ENCODE measurements at places on chromosomes 2 and 18.

DNA sequence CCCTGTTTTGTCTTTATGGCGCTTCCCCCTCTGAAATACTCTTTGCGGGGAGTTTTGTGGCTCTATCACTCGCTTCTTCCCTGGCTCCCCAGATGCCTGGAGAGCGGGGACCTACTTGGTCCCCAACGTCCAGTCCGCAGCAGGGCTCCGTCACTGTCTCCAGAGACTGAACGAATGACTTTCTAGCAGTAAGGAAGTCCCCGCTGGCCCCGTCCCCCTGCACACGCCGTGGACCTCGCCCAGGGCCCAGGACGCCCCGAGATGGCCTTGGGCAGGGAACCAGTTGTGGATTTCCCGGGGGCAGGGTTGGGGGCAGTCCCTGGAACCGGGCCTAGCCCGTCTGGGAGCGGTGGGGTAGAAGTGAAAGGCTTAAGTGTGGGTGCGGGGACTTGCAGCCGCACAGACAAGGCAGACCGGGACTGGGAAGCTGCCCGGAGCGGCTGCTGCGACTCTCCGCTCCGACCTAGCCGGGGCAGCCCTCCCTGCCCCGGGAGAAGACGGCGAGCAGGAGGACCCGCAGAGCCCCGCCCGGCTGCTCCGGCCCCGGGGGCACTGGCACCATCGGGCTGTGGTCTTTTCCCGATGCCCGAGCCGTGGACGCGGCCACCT, 821 bp upstream of the EPHA4 start:
- DNase-seq = peak; percentile 78

DNA sequence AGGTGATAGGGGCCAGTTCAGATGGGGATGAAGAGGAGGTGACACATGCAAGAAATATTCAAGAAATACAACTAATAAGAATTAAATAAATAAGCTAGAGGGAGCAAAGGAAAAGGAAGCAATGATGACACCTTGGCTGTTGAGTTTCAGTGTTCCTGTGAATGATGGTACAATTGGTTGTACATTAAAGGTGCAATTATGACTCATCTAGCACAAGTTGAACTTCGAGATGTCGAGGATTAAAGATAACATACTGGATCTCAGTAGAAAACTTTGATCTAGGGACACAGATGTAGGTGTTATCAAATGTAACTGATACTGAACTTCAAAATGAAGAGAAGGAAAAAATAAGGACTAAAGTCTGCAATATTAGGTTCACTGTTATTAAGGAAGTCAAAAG, 760.6 kb upstream of the CHAC2 start:
- DNase-seq = no peak

- DNase-seq = no peak
Measured at GRCh38 chr2:34656632-34657031, 1057.5 kb upstream of the FAM98A start.

- DNase-seq = no peak
Measured at GRCh38 chr2:47564129-47564528, 161.2 kb downstream of the MSH2 start.

GRCh38 chr2:46657042-46657504, 177.7 kb downstream of the TMEM247 start:
- DNase-seq = peak; percentile 81

GRCh38 chr2:8966123-8966908, 37.2 kb downstream of the MBOAT2 start:
- DNase-seq = no peak

GRCh38 chr2:72031346-72032110, 116.1 kb downstream of the CYP26B1 start:
- DNase-seq = no peak

GRCh38 chr2:120604767-120605166, 130.9 kb upstream of the GLI2 start:
- no peak for DNase-seq

GRCh38 chr2:134406736-134407135, 152.9 kb downstream of the MGAT5 start:
- DNase-seq = no peak

DNA sequence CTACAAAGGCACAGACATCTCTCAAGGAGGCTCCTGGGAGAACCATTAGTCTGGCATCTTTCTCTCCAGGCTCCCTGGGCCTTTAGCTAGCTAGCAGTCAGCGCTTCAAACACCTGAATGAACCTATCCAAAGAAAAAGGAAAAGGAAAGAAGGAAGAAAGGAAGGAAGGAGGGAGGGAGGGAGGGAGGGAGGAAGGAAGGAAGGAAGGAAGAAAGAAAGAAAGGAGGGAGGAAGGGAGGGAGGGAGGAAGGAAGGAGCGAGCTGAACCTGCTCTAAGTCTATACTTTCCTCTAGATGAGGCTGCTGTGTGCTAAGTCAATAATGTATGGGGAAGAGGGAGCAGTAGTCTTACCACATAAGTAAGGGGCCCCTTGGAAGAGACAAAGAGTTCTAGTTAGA, 5.1 kb upstream of the BCL11A start:
- no peak for DNase-seq

DNA sequence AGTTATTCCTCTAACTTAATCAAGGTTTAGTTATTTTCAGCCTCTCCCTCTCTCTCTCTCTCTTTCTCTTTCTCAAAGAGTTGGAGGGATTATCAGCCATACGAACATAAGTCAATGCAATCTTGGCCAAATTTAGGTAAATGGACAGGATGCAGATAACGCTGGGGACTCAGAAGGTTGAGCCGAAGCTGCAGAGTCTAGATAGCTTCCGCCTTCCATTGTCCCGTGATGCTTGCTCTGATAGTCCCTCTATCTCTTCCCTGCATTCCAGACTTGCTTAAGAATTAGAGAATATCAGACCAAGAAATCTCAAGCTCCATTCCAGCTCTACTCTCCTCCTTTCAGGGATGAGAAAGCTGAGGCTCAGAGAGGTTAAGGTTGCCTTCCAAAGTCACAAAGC, 502.8 kb upstream of the TNP1 start:
- no peak for DNase-seq

DNA sequence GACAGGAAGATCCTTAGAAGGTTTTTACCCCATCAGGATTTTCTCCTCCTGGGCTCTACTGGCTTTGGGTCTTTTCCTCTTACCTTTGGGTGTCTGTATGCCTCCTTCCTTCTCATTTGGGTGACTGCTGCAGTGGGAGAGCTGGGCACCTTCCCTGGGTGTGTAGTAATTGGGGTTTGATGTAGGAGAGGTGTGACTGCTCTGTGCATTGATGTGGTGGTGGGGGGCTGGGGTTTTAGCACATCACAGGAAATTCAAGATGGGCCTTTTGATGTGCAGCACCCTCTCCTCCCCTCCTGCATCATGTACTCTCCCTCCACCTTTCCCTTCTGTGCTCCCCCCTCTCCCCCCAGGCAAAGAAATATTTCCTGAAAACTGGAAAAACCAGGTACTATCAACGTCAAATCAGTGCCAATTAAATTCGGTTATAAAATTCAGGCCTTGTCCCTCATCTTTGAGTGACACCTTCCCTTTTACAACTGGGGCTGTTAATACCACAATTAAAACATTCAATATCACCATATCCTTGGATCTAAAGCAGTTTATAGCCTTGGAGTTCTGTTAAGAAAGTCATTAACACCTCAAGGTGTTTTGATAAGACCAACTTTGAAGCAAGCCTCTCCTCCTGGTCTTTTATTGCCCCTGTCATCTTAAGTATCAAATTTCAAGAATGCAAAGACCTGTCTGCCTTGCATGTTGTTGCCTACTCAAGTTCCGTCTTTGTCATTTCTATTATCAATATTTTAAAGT, 23.3 kb downstream of the EDAR start:
- DNase-seq = no peak

- DNase-seq = no peak
Measured at GRCh38 chr2:191845876-191846514, 893 bp downstream of the CAVIN2 start.

- DNase-seq = no peak
Measured at GRCh38 chr2:60480089-60480773, 73.2 kb downstream of the BCL11A start.

- DNase-seq = no peak
Measured at GRCh38 chr2:205908212-205909183, 177.5 kb downstream of the INO80D start.

DNA sequence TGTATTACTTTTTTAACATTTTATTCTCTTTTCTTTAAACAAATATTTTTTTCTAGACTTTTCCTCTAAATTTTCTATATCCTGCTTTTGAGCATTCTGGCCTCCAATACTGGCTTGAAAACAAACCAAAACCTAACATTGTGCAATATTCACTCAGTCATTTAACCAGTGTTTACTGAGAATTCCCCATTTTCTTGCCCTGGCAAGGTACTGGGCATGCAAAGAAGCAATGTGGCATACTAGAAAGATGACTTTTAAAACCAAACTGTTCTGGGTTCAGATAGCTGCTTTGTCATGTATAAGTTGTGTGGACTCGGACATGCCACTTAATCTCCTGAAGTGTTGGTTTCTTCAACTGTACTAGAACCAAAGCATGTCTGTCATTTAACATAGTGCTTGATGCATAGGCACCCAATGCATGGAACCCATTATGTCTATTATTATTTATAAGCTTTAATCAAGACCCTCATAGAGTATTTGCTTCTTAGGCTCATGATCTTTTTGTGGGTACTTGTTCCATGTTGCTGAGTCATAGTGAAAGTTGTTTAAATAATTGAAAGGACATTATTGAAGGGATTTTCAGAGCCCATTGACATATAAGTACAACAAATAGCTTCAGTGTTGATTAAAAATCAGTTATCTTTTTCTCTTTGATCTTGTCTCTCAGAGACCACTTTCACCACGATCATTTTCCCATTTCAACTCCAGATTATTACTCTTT, 185.4 kb upstream of the OSR1 start:
- no peak for DNase-seq

GRCh38 chr18:67192535-67192934, 324.0 kb downstream of the DSEL start:
- DNase-seq = no peak

- DNase-seq = no peak
Measured at GRCh38 chr18:24443870-24444269, 16.6 kb upstream of the HRH4 start.

DNA sequence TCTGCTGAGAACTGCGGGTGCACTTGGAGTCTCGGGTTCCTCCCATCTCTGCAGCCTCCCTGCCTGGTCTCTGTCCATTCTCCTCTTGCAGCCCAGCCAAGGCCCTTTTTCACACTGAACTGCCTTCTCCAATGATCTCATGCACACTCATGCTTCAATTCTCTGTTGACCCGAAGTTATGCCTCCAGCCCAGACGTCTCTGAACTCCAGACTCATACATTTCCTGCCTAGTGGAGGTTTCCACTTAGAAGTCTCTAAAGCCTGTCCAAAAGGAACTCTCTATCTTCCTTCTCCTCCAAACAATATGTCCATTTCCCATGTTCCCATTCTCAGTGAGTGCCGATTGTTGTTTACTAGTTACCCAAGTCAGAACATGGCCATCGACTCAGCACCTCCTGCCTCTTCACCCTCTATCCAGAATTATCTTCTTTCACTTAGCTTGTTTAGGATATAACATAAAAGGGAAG, 155.2 kb downstream of the IRS1 start:
- DNase-seq = no peak

DNA sequence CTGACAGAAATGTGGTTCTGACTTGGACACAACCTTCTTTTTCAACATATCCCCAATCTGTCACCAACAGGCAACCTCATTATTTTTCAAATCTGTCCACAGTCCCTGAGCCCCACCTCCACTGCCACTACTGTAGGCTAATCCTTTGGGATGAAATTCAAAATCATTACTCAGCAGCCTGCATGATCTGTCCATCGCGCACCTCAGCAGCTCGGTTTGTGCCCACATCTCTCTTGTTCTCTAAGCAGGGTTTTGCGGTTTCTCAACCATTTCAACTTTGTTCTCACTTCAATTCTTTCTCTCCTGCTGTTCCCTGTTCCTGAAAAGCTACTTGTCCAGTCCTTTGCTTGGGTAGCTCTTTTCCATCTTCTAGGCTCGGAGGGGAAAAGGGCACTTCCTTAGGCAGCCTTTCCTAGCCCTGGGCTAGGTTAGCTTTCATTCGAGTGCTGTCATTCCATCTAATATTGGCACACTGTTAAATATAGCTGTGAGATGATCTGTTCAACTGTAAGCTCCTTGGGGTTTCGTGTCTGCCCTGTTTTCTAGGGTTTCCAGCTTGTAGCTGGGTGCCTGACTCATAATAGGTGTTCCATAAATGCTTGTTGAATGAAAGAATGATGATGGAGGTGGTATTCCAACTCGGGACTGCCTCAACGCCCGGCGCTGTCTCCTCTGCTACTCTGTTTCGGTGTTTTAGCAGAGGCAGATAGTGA, 653 bp upstream of the ANKAR start:
- peak; percentile 17 for DNase-seq

DNA sequence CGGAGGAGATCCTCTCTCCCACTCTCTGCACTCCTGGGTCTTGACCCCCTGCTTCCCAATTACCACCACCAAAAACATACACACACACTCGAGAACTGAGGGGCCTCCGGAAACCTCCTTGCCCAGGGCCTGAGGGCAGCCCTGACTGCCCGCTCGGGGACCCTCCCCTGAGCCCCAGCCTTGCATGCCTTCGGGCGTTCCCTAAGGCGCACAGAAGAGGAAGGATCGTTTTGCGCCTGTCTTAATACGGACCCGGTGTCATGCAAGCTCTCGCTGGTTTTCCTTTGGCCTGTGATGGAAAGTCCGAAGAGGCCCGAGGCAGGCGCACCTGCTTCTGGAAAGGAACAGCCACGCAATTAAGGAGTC, 19.8 kb downstream of the POU3F3 start:
- no peak for DNase-seq

DNA sequence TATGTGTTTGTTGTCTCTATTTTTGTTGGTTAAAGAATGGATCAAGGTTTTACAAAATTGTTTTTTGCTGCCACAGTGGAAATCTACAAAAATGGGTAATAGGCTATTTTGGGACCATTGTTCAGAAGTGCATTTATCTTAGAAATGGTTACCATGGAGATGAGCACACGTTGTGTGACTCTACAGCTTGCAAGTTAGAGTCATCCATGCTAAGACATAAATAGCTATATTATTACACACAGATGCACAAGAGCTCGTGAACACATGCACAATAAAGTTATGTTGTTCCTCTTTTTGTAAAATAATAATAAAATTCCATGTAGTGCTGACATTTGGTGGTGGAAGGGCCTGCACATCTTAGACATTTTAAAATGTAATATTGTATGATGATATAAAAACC, 15.5 kb upstream of the DUSP19 start:
- no peak for DNase-seq

DNA sequence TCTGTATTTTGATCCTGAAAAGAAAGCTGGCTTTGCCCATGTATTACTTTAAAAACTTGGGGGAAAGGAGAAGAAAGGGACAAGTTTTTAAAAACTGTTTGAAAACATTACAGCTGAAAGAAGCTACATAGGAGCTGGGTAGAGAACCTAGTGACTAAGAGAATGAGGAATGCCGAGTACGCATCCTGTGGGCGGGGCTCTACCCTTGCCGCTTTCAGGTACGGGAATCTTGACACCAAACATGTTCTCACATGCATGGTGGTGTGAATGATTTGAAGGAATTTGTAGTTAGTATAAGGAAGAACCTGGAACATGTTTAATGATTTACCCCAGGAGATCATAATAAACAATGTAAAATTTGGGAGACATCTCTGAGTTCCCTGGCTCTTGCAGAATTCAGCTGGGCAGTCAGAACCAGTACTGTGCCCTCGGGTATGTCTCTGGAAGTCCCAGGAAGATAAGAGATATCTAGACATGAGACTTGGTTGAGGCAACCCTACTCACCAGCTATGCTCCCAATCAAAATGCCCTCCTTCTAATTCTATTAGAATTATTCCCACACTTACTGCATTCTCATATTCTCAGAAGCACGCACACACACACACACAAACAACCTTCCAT, 16.5 kb upstream of the TGFA start:
- no peak for DNase-seq

Measured in NCI-H82 (cell line).